ENCODE measurements at places on chromosomes 6 and 20. TPM values are rescaled to one million over a fixed set of nuclear protein-coding genes. Genes with fewer than 3 reads are reported as not detected.

Gene GJA1
- 127 TPM for total RNA-seq

Gene TNFRSF6B
- total RNA-seq: 14.4 TPM

Gene HIVEP2
- total RNA-seq: 18.6 TPM

Gene C20orf204
- total RNA-seq: 1.9 TPM

Gene MPIG6B
- 1.1 TPM for total RNA-seq

Gene GLP1R
- total RNA-seq: not detected

Gene WRNIP1
- total RNA-seq: 42.9 TPM

Gene MUC22
- not detected for total RNA-seq

Gene IFNGR1
- total RNA-seq: 239 TPM

Gene ELOVL2
- 0.23 TPM for total RNA-seq

Gene YWHAB
- 185 TPM for total RNA-seq

Gene XKR7
- 0.09 TPM for total RNA-seq

Gene GPX5
- not detected for total RNA-seq

Gene CSTF1
- total RNA-seq: 27.8 TPM

Gene MOXD1
- 24.0 TPM for total RNA-seq

Gene CALHM6
- 3.6 TPM for total RNA-seq

Gene BPIFA1
- not detected for total RNA-seq

Gene DCDC2
- 5.3 TPM for total RNA-seq

Gene ADGRB3
- total RNA-seq: 3.5 TPM

Gene PRR18
- total RNA-seq: not detected

Gene OLIG3
- total RNA-seq: not detected

Gene ZFP57
- total RNA-seq: not detected

Gene INSM1
- total RNA-seq: not detected

Gene BPIFB1
- total RNA-seq: 0.67 TPM

Gene BYSL
- 11.6 TPM for total RNA-seq

Gene RGL2
- 114 TPM for total RNA-seq

Gene TRIM15
- not detected for total RNA-seq

Gene SLC32A1
- not detected for total RNA-seq

Gene C6orf58
- total RNA-seq: not detected

Measured in upper lobe of right lung (tissue), 1 donor.